ENCODE measurements at places on chromosomes 11 and 22.

DNA sequence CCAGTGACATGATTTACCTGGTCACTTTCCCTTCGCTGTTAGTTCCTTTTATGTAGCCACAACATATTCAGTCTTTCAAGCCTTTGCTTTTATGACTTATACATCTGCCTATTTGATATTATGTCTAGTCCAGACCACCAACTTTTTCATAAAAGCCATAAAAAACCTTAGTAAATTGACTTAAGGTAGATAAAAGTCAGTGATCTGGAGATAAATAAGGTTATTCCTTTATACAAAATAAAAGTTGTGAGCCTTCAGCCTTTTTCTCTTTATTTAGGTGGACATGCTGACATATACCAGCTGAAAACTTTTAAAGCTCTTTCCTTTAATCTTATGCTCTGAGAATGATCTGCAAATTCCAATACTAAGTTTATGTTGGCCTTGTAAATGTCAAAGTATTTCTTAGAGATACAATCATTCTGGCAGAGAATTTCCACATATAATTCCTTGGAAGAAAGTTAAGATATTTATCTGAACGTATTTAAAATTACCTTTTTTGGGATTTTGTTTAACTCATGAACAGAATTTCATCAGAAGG, 690.4 kb upstream of the CHORDC1 start:
- peak; percentile 20 for DNase-seq

- no peak for DNase-seq
Measured at GRCh38 chr11:107696140-107696539, 15.7 kb downstream of the SLN start.

DNA sequence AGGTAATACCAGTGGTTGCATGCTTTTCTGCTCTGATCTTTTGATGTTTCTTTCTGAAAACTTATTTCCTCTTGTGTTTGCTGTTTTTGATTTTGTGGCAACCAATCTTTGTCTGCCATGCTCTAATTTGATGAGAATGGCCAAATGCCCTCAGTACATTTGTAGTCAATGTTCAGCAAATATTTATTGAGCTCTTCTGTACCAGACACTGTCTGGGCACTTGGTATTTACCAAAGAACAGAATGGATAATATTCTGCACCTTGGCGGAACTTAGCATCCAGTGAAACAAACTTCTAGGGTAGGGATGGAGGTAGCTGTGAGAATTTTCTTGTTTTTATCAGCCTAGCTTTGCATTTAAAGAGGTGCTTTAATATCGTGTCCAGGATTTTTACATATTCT, 19.6 kb downstream of the PPP6R3 start:
- DNase-seq, result no peak

DNA sequence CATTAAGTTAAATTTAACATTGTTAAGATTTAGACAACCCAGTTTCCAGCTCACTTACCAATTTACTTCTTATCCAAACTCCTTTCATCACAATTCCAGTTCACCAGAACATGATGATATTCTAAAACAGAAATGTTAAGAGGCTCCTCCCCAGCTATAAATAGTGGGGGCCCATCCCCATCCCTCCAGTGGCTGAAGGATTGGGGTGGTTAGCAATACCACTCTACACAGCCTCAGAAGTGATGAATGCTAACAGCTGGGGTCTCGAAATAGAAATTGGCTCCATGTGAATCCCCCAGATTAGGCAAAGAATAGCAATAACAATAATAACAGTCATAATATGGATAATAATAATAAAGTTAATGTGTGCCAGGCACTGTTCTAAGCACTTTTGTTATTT, 97.9 kb upstream of the NCAM1 start:
- DNase-seq, result no peak

GRCh38 chr11:96279018-96279895, 63.7 kb downstream of the MAML2 start:
- no peak for DNase-seq

DNA sequence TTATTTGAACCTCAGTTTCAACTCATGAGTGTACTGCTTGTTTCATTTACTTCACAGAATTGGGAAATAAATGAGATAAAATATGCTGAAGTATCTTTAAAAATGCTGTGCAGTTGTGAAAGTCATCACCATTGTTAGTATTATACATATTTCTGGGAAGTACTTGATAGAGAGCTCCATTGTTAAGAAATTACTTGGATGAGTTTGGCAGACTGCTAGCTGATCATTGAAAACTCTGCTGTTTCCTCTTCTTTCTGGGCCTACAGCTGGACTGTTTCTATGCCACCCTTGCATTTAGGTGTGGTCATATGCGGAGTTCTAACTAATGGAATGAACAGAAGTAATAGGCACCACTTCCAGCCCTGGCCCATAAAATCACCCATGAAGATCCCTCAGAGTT, 10.0 kb downstream of the SIK2 start:
- DNase-seq, result no peak

DNA sequence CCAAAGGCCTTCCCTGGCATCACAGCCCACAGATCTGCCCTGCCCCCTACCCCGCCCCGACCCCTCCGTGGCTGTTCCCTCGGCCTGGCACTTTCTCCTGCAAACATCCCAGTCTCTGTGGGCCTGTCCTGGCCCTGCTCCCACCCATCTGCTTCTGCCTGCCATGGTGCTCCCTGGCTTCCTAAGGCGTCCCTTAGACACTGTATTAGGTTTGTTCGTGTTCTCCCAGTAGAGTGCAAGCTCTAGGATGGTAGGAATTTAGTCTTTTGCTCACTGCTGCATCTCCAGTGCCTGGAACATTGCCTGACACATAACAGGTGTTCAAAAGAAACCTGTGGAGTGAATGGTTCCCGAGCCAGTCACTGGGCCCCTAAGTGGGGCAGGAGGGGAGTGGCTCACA, 69.6 kb upstream of the PITPNB start:
- no peak for DNase-seq

DNA sequence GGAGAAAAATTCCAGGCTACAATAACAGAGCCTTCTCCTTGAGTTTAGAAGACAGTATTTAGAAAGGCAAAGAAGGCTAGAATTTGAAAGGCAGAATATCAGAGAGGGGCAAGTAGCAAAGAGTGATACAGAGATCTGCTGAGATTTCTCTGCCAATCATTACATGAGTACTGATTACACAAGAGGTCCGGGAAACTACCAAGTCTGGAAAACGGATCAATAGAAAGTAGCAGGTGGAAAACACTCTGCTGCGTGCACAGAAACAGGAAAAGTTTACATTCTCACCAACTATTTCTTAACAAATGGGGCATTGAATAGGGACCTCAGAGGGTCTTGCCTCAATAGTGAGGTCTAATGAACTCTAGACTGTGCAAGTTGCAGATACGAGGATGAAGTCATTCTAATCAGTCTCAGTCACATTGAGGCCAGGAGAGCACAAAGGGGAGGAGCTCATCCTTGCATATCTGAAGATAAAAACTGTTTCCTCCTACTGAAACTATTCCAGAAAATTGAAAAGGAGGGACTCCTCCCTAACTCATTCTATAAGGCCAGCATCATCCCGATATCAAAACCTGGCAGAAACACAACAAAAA, 1099.2 kb downstream of the LRRC4C start:
- no peak for DNase-seq

- DNase-seq, result no peak
Measured at GRCh38 chr11:35014346-35014745, 97.9 kb downstream of the PDHX start.

DNA sequence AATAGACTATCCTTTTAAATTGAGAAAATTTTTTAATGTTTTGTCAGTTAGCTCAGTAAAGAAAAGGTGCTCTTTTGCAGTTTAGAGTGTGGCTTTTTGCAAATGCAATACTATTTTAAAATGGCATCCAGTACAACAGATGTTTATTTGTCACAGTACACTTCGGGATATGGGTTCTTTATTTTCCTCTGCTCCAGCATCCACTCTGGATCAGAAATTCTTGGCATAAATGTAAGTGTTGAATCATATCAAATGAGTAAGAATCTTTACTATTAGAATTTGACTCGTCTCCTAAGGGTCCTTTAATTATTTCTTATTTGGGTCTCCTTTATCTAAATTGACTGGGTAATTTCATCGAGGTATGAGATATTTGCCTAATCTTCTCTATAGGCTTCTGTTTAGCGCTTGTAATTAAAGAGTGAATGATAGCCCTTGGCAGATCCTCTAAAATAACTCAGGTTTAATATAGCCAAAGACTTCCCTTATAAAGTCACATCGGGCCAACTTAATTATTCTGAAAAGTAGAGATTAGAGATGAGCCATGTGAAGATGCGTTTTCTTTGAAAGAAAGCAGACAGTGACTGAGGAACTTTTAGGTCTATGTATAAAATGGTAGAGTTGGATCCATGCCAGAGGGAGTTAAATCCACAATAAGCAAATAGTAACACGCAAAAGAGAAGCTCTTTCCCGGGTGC, 132.7 kb downstream of the CASP12 start:
- no peak for DNase-seq

DNA sequence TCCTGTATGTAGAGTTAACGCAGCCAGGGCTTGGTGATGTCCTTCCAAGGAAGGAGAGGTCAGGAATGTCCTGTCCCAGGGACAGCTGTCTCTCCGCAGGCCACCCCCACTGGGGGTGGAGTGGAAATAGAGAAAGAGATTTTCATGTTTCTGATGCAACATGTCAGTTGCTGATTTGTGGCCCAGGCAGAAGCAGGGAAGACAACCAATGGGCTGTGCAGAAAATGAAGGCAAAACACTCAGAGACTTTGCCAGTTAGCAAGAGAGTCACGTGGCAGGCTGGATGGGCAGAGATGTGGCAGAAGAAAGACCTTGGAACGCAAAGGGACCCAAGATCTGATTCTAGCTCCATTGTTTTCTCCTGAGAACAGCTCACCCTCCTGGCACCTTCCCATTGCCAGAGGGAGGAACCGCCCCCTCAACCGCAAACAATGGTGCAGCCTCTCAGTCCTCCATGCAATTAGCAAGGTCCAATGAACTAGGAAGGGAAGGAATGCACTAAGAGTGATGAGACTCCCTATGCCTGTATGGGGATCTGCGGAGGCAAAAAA, 71.0 kb downstream of the SYN3 start:
- DNase-seq, result no peak

- no peak for DNase-seq
Measured at GRCh38 chr11:103980108-103980507, 56.3 kb upstream of the DDI1 start.

- no peak for DNase-seq
Measured at GRCh38 chr11:68370211-68371111, 58.1 kb downstream of the LRP5 start.

- DNase-seq, result no peak
Measured at GRCh38 chr22:33817512-33818127, 102.7 kb downstream of the LARGE1 start.

DNA sequence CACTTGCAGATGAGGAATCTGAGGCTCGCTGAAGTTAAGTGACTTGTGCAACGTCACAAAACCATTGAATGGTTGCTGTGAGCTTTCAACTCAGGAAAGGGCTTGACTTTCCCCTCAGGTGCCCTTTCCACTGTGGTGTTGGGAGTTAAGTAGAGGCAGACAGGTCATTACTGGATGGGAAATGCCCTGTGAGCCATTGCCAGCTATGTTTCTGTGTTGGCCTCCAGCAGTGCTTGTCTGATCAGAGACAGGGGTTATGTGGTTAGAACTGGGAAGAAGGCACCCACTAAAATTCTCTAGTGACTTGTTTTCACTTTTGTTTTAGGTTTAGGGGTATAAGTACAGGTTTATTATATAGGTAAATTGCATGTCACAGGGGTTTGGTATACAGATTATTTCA, 96.6 kb downstream of the FDX1 start:
- DNase-seq, result no peak

GRCh38 chr11:61961570-61962212, 5.7 kb downstream of the FTH1 start:
- no peak for DNase-seq

GRCh38 chr11:60566776-60567175, 51.6 kb downstream of the MS4A13 start:
- DNase-seq, result no peak

DNA sequence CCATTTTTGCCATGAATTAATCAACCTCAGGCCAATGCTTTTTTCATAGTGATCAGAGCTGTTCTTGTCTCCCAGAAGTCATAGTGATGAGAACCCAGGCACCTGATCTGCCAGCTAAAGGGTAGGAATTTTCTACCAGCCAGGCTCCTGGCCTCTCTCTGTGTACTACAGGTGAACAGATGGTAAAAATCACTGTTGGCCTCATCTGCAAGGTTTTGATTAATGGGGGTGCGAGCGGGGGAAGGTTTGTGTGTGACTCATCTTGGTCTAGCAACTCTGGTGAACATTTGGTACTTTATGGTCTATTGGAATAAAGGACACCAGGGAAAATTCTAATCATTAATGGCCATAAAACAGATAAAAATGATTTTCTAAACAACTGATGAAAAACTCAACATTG, 14.4 kb upstream of the APOL4 start:
- DNase-seq, result no peak

GRCh38 chr11:107590460-107591377, at the start of gene ELMOD1:
TSS of gene ELMOD1 (plus strand) at chr11:107591147. CDS start at chr11:107618190, 27,043 bp downstream.
- DNase-seq, result no peak

DNA sequence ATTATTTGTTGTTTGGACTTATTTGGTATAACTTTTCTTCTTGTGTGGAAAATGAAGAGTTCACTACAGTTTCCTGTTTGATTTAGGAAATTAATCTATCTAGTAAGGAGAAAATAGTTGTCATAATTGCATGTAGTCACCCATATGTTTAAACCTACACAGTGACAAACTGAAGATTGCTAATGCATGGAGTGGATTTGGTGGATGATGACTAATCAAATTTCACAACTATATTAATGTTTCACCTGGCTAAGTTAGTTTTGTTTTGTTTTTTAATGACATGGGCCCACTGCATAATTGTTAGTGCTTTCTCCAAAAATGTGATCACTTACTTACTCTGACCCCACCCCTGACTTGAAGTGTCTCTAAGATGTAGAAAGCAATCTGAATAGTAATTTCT, 170.6 kb downstream of the DYNC2H1 start:
- DNase-seq, result no peak

- DNase-seq, result no peak
Measured at GRCh38 chr11:1392111-1392510, 2.4 kb downstream of the BRSK2 start.

DNA sequence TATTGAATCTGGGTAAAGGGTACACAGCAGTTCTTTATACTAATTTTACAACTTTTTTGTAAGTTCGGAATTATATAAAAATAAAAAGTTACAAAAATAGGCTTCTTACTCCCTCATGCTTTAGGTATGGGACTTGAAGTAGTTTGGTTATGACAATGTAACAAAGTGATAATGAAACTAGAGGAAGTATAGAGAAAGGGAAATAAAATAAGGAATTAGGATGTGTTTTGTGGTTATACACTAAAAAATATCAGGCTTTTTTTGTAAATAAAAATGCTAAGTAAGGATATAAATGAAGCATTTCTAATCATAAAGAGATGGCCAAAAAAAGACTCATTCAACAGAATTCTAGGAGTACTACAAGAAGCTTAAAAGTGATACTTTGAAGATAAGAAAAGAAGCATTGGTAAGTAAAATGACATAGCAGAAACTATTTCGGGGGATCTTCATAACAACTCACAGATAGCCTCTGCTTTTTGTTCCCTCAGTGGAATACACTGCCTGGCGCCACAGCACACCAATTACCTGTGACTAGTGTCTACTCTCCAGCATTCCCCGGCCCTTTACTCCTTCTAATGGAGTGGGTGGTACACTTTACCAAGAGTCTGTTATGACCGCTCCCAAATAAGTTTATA, 322.7 kb upstream of the PITPNB start:
- no peak for DNase-seq

Data from urinary bladder (tissue), 4 donors.